ENCODE measurements at places on chromosomes 1 and 21.
A peak's percentile ranks its signal among the peaks of the same experiment; 100 is the strongest.

DNA sequence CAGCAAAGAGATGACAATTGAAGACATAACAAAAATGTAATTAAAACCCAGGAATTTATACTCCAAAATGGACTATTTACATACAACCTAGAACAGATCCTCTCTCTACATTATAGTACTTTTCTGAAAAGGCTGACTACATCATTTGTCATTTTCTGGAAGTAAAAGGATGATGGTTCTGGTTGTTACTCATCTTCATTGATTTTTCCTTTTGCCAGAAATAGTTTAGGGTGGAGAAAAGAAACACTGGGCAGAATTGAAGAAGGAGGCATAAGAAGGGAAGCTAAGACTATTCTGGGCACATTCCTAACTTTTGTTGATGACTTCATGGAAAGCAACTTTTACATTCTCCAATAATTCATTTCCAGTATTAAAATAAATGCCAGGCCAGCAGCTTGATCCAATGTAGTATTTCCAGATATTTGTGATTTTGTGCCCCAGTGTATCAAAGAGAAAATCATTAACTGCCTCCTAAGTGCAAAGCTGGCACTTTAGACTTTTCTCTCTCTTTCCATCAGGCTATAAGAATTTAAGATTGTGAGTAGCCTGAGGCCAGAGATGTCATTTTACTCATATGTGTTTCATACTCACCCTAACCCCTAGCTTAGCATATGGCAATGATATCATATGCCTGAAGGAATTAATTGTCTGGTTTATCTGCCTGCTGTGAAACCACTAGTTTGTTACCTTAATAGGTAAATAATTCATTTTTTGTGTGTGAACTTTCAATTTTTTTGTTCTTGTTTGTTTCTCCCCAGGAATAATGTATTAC lies 369.5 kb upstream of the LYPLAL1 start:
- no peak for DNase-seq

DNA sequence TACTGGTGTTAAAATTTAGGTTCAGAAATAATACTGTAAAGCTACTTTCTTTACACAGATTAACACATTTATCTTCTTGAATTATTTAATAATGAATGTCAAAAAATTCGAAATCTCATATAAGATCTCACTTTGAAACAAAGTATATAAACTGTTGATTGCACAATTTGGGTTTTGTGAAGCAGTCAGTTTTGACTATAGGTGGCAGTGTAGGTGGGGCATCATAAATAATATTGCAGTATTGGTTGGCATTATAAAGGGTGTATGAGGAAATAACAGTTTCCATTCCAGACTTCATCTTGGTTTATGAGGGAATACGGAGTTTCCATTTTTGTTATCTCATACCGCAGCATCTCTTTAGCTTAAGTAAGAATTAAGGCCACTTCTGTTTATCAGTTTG lies 49.9 kb downstream of the SUCO start:
- no peak for DNase-seq

DNA sequence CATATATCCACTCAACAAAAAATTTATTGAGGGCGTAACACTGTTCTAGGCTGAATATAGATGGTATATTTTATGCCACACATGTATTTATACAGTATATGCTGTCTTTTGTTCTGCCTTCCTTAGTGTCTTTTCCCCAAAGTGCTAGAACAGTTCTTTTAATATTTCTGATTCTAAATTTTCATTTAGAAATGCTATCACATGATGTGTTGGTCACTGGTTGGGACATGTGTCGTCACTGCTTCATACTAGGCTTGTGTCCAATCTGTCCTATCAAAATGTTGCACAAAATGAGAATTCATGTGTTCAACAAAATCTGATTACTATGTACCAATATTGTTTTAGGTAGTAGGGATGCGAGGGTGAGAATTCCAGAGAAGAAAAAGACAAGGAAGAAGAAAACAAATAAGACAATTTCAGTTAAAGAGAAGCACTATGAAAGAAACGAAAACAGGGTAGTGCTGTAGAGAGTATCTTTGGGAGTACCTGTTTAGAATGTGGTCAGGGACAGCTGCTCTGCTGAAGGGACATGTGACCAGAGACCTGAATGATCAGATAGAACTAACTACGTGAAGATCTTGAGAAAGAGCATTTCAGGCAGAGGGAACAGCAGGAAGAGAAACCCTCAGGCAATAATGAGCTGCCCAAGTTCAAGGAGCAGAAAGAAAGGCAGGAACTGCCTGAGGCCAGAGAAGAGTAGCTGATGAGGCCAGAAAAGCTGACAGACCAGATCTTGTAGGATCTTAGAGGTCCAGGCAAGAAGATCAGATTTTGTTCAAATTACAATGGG lies 1.3 kb downstream of the KMO start:
- DNase-seq = no peak

- DNase-seq = no peak
Observed at GRCh38 chr1:59289570-59289969, 7.3 kb upstream of the FGGY start.

DNA sequence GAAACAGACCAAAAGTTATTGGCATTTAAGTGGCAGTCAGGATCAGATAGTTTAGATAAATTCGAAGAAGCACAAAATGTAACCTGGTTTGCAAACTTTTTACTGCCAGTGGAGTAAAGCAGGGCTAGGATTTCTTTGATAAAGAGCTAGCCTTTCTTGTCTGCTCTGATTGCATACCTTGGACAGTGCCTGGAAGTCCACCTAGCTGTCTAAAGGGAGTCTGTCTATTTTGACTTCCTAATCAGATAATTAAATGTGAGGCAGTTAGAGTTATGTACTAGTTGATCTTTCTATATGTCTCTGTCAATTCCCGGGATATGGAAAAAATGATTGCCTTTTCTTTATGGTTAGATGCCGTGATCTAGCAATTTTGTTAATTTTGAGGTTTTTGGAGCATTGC lies 4.1 kb downstream of the GPSM2 start:
- DNase-seq = no peak

- DNase-seq = no peak
Observed at GRCh38 chr1:214718724-214719123, 115.7 kb downstream of the CENPF start.

- DNase-seq = no peak
Observed at GRCh38 chr1:206923009-206923960, 1.5 kb upstream of the FCMR start.

DNA sequence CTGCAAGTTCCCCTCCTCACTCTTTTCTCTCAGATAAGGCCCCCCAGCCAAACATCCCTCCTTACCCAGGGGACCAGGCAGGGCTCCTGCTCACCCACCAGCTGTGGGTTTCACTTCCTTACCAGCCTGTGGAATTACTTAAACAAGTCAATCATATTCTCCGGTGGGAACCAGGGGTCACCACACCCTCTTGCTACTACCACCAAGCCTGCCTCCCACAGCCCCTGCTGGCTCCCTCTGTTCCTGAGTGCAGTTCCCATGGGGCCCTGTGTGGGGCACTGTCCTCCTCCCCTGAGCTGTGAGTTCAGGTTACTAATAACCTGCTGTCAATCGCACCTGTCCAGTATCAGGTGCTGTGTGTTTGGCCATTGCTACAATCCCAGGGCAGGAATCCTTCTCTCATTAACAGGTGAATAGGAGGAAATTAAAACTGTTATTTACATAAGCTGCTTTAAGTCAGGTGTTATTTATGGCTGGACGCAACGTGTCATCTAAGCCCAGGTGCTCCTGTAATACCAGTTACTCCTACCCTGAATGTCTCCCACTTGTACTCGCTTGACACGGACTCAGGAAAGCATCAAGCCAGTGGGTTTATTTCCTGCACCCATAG lies 53.1 kb upstream of the LBR start:
- DNase-seq = peak; percentile 13

- no peak for DNase-seq
Observed at GRCh38 chr1:25008192-25008485, 78.1 kb upstream of the RUNX3 start.

DNA sequence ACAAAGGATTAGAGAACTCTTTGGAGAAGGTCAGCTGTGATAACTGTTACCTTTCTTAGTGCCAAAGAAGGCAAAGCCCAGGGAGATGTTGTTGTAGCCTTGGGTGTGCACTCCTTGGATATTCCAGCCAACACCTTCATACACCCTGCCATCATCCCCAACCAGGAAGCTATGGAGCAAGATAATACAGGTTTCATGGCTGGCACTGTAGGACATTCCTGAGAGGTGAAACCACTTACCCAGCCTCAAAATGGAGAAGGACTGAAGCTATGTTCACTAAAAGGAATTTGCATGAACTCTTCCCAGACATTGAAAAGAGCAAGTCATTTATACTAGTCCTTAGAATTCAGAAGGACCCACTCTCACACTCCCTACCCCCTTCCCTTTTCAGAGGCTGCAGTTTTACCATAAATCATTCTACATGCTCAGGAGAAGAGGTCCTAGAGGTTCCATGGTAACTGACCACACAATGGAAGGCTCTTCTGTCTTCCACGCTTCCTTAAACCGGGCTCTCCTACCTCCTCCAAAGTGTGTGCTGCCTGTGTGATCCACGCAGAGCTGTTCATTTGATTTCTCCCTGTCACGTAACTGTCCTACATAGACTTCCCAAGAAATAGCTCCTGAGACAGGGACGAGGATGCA lies 5.5 kb downstream of the PGLYRP4 start:
- DNase-seq = no peak

GRCh38 chr1:198113342-198113750 lies 43.5 kb upstream of the NEK7 start:
- peak; percentile 80 for DNase-seq

DNA sequence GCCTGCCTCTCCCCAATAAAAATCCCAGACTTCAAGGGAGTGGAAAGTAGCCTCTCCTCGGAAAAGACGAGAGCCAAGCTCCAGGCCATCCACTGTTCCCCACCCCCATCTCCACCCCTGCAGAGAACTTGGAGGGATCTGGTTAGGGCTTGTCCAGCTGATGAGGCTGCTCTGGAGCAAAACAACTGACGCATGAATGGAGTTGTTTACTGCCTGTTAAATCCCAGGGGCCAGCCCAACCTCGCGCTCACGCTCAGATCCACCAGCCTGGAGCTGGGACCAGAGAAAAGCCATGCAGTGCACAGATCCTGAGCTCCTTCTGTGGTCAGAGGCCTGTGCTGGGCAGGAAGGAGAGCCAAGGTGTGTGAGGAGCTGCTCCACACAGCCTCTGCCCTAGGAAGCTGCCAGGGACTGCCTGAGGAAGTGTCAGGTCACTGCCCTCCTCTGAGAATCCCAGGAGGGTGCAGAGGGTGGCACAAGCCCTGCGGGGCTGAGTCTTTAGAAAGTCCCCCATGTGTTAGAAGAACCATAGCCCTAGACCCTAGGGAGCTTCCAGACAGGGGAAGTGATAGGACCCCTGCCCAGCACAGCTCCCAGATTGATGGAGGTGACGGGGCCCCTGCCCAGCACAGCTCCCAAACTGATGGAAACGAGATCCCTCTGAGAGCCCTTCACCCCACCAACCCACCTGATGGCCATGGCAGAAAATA lies 109.0 kb upstream of the IPO9 start:
- DNase-seq = peak; percentile 66

- no peak for DNase-seq
Observed at GRCh38 chr1:112488141-112488540, 20.6 kb upstream of the WNT2B start.

- DNase-seq = no peak
Observed at GRCh38 chr21:35783721-35784120, 276.6 kb downstream of the SETD4 start.

DNA sequence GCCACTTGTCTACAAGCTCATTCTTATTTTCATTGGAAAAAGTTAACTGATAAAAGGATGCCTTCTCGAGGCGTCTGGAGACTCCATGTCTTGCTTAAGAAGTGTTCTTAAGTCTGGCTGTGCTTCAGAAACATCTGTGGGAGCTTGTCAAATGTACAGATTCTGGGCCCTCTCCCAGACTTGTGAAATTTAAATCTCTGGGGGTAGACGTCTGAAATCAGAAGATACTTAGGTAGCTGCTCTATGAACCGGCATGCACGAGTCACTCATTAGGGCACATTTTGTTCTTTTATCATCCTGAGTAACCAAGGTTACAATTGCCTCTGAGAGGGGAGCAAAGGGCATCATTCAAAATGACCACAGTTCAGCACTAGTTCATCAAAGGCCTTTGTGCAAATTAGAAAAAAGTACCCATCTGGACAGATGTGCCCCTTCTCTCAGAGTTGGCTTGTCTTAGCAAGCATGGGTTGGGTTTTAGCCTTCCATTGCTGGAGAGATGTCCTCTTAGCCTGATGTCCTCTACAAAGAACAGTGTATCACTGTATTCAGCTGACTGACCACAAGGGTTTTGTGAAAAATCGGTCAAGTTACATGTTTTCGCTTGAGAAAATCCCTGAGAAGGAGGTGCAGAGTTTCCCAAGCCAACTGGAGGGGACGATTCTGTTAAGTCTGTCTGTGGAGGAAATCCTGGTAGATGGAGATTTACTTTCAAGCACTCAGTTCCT lies 156.9 kb downstream of the ASTN1 start:
- no peak for DNase-seq

- DNase-seq = no peak
Observed at GRCh38 chr1:212583643-212584042, 24.9 kb upstream of the ATF3 start.

GRCh38 chr1:87218618-87219017 lies 110.1 kb upstream of the LMO4 start:
- DNase-seq = no peak

DNA sequence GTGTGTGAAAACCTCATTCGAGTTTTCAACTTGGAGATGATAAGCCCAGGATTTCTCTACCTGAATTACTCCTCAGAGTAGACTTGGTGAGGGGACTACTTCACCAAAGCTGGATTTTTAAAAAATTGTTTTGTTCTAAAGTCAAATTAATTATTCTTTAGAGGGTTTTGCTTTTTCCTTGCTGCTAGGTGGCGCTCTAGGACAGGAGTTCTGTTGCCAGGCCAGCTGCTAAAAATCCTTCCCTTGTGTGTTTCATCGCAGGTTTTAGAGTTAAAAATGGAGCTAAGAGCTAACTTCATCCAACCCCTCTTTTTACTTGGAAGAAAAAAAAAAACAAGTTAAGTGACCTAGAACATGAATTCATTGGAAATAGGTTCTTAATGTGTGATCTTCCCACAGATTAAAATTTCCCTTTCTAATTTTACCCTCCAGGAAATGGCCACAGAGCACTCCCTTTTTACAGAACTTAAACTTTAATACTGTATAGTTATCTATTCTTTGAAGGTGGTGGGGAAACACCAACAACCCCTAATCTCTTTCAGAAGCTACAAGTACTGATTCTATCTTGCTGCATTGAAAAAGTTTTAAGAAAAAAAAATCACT lies 36.7 kb upstream of the FAM163A start:
- peak; percentile 43 for DNase-seq

DNA sequence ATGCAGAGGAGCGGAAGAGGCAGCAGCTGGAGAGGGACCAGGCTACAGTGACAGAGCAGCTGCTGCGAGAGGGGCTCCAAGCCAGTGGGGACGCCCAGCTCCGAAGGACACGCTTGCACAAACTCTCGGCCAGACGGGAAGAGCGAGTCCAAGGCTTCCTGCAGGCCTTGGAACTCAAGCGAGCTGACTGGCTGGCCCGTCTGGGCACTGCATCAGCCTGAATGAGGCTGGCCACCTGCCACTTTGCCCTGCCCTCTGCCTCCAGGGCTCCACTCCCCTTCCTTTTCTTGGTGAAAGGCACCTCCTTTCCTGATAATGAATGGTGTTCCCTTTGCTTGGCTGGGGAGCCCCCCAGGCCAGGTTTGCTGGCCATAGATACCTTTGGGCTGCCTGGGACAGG lies 3.3 kb upstream of the HMGN2 start:
- no peak for DNase-seq

Measured in HFFc6 (cell line).